ENCODE measurements at places on chromosomes 2 and 18. TPM values are rescaled to one million over a fixed set of nuclear protein-coding genes. Genes with fewer than 3 reads are reported as not detected.

DNA sequence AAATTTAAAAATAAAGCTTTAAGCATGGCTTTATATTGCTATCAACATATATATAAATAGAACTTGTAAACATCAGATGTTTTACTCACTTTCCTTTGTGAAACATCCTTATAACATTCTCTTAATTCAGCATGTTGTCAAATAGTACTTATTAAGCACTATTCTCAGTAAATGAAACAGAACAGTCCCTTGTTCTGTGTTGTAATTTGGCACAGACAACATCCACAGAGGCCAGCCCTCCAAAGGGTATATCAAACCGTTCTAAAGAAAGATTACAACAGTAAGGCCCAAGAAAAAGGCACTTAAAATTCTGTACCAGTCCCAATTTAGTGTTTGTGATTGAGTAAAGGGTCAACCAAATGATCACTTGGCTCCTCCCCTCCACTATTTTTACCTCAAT lies 46.0 kb downstream of the GAREM1 start:
- DNase-seq, result no peak

Gene HOXD8
- polyA plus RNA-seq, result not detected

Gene AFG3L2
- 22.1 TPM for polyA plus RNA-seq

Gene CHRND
- polyA plus RNA-seq, result not detected
